Cerebellar nuclear complex (tissue), 1 donor: ENCODE measurements at places on chromosomes 13 and 19.
A peak's percentile ranks its signal among the peaks of the same experiment; 100 is the strongest.

DNA sequence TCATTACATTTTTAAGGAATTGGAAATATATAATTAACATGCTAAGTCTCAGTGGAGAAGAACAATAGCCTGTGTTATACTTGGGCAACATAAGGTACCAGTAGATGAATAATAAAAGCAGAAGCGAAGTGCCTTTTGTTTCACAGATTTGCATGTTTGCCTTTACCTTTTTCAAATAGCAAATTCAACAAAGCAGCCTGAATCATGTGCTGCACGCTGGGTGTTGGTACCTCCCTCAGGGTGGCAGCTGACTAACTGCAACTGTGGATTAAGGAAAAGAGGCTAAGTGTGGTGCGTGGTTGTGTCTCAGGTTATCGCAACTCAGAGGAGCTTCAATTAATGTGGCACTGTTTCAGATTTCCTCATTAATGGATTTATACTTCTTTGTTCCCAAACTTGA, 189.0 kb downstream of the LMO7 start:
- DNase-seq: no peak

DNA sequence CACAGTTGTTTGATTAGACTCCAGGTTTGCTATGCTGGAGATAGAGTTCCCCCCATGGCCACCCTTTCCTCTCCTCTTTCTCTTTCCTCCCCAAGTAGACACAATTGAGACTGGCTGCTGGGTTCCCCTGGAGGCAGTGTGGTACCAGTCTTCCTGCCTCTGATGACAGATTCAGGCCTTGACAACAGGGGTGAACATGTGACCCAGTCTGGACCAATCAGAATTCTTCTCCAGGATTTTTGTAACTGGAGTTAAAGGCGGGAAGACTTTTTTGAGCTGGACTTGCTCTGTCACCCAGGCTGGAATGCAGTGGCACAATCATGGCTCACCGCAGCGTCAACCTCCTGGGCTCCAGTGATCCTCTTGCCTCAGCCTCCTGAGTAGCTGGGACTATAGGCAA, 48.7 kb downstream of the CCNE1 start:
- DNase-seq: no peak

DNA sequence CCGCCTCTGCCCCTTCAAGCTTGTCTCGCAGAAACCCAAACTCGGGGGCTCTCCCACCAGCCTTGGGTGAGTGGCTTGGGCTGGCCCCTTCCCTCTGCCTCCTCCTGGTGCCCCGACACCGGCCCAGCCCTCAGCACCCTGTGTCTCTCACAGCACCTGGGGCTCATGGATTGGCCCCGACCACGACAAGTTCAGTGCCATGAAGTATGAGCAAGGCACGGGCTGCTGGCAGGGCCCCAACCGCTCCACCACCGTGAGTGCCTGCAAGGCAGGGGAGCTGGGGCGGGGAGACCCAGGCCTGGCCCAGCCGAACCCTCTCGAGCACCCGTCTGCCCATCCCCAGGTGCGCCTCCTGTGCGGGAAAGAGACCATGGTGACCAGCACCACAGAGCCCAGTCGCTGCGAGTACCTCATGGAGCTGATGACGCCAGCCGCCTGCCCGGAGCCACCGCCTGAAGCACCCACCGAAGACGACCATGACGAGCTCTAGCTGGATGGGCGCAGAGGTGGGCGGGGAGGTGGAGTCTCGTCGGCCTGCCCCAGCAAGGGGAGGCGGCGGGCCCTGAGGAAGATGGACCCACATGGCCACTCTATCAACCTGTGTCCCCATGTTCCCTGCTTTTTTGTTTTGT, 13.6 kb downstream of the PRKCSH start:
- no peak for DNase-seq

DNA sequence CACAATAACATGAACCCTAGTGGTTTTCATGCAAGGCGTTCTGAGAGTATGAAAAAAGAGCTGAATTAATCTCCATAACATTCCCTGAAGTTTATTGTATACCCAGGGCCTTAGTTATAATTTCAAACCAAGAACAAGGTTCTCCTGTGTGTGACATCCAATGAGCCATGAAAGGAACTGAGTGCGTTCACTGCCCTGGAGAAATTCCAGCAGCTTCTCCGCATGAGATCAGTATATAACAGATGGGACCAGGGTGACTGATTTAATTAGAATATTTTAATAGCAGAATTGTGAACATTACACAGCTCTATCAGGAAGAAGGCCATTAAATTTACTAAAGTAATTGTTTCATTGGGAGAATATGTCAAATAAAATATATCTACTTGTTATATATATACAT, 1190.5 kb upstream of the SLC10A2 start:
- DNase-seq: peak; percentile 14

GRCh38 chr13:35231426-35231825, 245.1 kb downstream of the MAB21L1 start:
- no peak for DNase-seq

DNA sequence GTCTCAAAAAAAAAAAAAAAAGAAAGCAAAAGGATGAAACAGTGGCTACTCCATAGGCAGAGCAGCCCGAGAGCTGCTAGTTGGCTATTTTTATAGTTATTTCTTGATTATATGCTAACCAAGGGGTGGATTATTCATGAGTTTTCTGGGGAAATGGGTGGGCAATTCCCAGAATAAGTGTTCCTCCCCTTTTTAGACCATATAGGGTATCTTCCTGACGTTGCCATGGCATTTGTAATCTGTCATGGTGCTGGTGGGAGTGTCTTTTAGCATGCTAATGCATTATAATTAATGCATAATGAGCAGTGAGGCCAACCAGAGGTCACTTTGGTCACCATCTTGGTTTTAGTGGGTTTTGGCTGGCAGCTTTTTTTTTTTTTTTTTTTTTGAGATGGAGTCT, 25.4 kb upstream of the OR10H1 start:
- no peak for DNase-seq

GRCh38 chr13:81138353-81138980, 797.5 kb upstream of the SPRY2 start:
- DNase-seq: no peak

- no peak for DNase-seq
Observed at GRCh38 chr19:3366753-3367627, 607 bp downstream of the NFIC start.

GRCh38 chr19:50356691-50357177, 8.7 kb downstream of the NAPSA start:
- no peak for DNase-seq

DNA sequence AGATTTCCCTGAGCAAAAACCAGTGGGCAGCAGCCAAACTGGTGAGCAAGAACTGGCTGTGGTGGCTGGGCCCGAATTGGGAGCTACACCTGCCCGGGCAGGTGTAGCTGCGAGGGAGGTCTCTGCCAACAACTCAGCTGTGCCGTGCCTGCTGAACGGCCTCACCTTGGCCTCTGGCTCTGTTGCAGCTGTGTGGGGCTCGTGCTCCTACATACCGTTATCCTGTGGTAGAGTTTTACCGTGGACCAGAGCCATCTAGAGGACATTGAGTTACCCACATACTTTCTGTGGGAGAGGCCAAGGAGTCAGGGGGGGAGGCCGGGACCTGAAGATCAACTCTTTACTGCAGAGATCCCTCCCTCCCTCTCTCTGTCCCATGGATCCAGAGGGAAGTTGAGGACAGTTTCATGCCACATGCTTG, 113.2 kb downstream of the TM9SF2 start:
- DNase-seq: no peak

DNA sequence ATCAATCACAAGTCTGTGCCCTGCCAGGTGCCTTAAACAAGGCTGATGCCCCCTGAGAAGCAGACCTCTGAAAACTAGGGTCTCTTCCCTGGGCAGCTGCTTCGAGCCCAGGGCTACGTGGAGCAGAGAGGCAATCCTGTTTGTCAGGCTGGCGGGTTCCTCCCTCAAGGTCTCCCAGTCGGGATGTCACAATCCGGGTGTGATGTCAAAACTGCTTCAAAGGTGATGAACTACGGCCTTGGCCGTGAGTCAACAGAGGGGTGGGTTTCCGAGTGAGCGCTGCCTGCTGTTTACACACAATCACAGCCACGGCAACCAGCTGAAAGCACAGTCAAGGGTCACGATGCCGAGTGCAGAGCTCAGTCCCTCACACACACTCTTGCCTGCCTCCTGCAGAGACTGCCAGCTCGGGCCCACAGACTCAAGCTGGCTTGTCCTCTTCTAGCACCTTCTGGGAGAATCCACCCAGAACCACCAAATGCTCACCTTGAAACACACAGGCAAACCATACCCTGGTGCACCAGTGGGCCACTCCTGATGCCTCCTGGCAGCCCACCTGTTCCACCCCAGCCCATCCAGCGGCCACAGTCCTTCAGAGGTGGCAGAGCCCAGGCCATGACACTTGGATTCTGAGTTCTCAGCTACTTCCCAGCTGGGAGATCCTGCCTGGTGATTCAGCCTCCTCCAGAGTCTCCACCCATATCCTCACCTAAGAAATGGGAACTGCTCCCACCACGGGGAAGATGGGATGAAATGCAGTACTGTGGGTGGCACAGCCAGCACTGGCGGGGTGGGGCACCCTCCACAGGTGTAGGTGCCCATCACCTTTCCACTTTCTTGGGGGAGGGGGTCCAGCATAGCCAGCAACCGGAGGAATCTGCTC, 6.8 kb downstream of the ELL start:
- DNase-seq: no peak

DNA sequence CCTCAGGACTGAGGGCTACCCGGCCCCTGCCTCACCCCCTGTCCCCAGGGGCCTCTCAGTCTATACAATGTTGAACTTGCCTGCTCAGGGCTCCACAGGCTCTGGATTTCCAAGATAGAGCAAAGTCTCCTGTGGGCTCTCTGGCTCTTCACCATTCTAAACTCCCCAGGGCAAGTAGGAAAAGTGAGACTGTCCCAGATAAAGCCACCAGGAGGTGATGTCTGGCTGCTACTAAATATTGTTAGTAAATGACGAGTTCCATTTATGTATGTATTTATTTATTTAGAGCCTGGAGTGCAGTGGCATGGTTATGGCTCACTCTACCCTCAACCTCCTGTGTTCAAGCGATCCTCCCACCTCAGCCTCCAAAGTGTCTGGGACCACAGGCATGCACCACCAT, 73.6 kb upstream of the SIAH3 start:
- DNase-seq: no peak

- DNase-seq: no peak
Observed at GRCh38 chr13:20383058-20383457, 142.6 kb downstream of the CRYL1 start.

DNA sequence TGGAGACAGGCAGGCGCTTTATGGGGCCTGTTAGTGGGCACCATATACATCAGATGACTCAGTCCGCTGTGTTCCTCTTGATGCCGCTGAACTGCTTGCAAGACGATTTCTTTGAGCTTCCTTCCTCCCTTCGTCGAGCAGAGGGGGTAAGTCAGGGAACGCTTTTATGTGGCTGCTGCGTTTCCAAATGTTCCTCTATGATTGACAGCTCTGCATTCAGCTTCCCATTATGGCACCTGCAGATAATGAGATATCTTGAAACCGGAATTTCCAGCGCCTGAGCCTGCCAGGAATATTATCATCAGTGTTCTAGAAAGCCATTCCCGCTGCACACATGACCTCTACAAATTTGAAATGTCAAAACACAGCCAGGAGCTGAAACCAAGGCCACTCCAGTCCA, 257.0 kb downstream of the TSHZ3 start:
- no peak for DNase-seq

DNA sequence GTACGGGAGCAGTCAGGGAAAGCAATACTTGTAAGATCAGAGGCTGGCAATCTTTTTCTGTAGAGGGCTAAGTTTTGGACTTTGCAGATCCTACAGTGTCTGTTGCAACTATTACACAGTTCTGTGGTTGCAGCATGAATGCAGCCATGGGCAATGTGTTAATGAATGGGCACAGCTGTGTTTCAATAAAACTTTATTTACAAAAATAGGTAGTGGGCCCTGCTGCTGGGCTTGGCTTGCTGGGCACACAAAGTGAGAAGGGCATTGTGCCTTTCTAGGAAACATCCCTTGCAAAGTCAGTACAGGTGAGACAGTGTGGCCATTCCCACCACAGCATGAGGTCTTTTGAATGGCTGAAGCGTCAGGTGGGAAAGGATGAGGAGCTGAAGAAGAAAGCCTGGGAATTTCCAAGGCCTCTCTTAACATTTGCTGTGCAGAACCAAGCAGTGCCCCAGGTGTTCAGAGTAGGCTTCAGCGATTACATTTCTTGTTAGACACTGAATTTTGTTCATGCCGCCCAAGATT, 9.1 kb downstream of the KL start:
- DNase-seq: no peak

DNA sequence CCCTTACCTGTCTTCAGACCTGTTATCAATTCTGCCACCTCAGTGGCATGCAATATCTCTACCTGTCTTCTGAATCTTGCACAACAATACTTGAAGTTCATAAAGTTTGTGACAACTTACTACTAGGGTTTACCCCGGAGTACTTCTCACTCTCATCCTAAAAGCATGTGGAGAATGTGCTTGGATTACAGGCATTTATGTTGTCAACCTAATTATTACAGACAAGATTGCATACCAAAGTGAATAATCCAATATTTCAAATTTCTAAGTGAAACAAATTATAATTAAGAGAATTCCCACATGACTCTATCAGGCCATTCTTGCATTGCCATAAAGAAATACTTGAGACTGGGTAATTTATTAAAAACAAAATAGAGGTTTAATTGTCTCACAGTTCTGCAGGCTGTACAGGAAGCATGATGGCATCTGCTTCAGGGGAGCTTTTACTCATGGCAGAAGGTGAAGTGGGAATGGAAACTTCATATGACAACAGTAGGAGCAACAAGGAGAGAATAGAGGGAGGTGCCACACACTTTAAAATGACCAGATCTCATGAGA, 661.0 kb upstream of the SPRY2 start:
- DNase-seq: no peak

DNA sequence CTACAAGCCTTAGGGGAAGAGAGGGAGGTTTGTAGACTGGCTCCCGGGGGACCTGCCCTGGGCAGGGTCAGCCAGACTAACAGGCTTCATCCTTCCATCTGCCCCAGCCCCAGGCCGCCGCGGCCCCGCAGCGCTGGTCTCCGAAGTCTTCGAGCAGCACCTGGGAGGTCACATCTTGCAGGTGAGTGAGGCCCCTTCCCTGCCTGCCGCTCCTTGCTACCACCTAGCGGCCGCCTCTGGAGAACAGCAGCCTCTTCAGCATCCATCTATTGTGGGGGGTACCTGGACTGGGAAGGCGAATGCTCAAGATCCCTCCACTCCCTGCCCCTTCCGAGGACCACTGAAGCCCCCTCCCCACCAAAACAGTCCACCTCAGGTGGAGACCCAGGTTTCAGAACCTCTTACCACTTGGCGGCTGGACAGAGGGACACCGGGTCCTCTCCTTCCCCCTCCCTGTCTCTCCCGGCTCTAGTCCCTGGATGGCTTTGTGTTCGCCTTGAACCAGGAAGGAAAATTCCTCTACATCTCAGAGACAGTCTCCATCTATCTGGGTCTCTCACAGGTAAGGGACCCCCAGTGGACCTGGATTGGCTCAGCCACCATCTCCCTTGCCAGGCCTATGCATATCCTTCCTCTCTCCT, 12.7 kb downstream of the NPAS1 start:
- DNase-seq: no peak

DNA sequence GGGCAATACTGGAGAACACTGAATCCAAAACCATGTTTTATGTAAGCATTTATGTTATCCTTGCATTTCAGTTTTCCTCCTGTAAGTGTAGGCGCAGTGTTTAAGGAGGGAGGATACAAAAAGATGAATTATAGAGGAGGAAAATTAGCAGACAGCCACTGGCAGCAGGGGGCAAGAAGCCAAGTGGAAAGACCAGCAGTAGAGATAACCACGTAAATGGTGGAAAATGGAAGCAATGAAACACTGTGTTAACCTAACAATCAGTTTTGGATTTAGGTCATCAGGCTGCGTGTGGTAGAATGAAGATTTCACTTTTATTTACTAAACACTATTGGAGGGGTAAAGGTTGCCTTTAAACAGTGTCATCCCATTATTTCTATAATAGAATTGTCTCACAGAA, 447.3 kb downstream of the GPC6 start:
- DNase-seq: no peak

GRCh38 chr19:47229676-47230053, 1.3 kb downstream of the BBC3 start:
- no peak for DNase-seq
